ENCODE measurements at places on chromosomes 2 and 18. TPM values are rescaled to one million over a fixed set of nuclear protein-coding genes. Genes with fewer than 3 reads are reported as not detected.

GRCh38 chr2:133777574-133777960, 209.3 kb upstream of the NCKAP5 start:
- no peak for DNase-seq

DNA sequence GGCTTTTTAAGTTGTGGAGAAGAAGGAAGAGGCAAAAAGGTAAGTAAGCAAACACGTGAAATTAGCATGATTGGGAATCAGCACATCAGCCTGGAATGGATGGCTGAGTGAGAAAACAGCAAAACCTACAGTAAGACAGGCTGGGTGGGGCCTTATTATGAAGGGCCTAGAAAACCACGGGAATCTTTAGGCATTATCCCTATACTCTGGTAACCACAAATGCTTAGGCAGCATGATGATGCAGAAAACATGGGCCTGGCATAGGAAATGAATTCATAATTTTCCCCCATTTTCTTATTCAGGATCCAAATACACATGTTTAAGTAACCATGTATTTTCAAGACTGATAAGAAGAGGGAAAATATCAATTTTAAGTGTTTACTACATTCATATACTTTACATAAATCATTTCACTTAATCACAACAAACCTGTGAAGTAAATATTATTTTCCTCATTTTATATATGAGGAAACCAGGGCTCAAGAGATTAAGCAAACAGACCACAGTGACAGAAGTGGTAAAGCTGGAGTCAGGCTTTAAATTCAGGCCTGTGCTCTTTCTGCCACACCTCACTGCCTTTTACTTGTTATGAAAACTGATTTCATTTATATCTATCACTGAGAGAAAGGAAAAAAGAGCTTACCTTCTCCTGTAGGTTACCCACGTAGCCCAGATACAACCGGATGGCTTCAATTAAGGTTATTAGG, 4.0 kb downstream of the TMEM17 start:
- DNase-seq: no peak

IL36B gene
- not detected for polyA plus RNA-seq

SEC11C gene
- 70.4 TPM for polyA plus RNA-seq

MC4R gene
- polyA plus RNA-seq: 0.18 TPM

ADGRF3 gene
- polyA plus RNA-seq: 2.7 TPM
